ENCODE measurements at places on chromosomes 1 and 21.

DNA sequence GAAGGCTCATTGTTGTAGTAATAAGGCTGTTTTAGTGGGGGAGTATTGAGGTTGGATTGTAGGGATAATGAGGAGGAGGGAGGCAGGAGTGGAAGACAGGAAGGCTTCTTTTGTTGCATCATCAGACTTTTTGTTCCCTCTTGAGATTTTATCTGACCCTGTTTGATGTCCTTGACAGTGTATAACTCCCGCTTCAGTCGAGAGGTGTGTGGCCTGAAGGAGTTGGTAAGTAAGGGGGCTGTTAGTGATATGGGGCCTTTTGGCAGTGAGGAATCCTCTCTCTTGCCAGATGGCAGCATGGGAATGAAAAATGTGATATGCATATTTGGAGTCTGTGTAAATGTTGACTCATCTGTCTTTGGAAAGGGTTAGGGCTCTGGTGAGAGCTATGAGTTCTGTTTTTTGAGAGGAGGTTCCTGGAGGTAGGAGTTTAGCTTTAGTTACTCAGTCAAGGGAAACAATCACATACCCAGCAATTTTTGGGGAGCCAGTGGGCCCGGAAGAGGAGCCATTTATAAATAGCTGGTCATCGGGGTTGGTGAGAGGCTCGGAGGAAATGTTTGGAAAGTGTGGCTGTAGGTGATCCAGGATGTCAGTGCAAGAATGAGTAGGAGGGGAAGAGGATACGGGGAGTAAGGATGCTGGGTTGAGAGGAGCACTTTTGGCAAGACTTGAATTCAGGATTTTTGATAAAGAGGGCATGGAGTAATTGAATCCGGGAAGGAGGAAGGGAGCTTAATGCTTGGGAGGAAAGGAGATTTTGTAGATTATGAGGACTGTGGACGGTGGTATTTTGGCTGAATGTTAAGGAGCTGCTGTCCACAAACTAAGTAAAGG lies 136.7 kb upstream of the ETV3 start:
- no peak for DNase-seq

DNA sequence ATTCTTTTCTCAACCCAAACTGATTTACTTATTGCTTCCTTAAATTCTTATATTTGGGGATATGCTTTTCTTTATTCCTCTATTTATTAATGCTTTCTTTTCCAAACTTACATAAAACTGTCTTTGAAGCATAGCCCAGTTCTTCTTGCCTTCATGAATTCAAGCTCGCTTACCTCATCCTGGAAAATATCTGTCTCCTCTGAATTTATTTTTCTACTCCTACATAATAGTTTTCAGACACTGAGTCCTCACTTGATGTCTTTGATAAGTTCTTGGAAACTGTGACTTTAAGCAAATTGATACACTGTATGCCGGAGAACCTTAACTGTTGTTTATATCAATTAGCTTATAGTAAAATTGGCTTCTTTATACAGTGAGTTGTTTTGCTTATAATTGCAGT lies 93.8 kb downstream of the ZFYVE9 start:
- DNase-seq = no peak

GRCh38 chr21:38752051-38752505 lies 53.7 kb upstream of the ETS2 start:
- no peak for DNase-seq

GRCh38 chr1:99677416-99677815 lies 31.5 kb downstream of the PALMD start:
- no peak for DNase-seq

DNA sequence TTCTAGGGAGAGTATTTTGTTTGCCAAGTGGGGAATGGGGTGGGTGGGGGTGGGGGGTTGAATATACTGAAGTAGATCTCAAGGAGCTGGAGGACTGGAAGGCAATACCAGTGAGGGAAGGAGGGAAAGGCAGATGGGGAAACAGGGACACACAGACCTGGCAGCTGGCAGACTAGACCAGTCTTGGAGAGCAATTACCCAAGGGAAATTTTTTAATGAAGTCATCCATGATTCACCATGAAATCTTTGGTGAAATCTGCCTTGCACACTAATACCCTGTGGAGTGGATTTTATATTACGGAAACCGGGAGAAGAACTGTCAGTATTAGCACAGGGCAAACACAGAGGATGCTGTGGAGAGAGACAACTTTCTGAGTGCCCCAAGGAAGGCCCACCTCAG lies 29.7 kb upstream of the MARK1 start:
- DNase-seq = no peak

- no peak for DNase-seq
Measured at GRCh38 chr1:34898330-34898761, 31.1 kb downstream of the DLGAP3 start.

- no peak for DNase-seq
Measured at GRCh38 chr1:19037659-19038058, 81.2 kb upstream of the IFFO2 start.

- DNase-seq = no peak
Measured at GRCh38 chr1:193309936-193310475, 123.6 kb upstream of the B3GALT2 start.

GRCh38 chr1:31407029-31407626 lies 5.9 kb upstream of the SERINC2 start:
- no peak for DNase-seq

DNA sequence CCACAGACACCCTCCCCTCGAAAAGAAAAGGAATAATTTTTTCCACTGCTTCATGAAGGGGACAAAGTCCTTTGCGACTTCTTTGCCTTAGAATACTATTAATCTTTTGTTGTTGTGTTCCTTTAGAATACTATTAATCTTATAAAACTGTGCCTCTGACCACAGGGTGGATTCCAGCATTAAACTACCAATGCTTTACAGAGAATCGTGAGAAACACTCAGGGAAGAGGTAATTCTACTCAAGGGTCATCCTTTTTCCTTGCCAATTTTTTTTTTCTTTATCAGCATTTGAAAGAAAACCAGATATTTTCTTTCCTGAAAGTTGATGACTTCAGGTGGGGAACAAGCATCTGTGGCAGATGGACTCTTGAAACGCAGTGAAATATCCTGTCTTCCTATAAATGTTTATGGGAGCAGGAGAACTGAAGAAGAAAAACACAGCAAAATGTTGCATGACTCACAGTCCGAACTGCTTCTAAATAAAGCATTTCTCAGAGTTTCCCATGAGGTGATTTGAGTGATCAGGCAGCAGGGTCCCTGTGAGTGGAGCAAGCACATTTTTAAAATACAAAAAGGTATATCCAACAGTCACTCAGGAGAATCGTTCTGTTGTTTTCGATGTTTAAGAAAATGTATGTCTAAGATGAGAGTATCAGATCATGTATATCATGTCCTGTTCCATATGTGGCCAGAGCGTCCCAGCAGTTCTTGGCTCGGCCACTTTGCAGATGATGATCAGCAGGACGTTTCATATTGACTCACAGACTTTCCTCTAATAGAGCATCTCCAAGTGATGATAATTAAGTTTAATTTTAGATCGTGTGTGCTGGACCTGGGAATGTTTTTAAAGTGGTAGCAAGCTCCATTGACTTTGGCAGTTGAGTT lies 154.2 kb upstream of the RUNX1 start:
- DNase-seq = no peak

GRCh38 chr1:208203127-208203847 lies 40.9 kb downstream of the PLXNA2 start:
- DNase-seq = no peak

DNA sequence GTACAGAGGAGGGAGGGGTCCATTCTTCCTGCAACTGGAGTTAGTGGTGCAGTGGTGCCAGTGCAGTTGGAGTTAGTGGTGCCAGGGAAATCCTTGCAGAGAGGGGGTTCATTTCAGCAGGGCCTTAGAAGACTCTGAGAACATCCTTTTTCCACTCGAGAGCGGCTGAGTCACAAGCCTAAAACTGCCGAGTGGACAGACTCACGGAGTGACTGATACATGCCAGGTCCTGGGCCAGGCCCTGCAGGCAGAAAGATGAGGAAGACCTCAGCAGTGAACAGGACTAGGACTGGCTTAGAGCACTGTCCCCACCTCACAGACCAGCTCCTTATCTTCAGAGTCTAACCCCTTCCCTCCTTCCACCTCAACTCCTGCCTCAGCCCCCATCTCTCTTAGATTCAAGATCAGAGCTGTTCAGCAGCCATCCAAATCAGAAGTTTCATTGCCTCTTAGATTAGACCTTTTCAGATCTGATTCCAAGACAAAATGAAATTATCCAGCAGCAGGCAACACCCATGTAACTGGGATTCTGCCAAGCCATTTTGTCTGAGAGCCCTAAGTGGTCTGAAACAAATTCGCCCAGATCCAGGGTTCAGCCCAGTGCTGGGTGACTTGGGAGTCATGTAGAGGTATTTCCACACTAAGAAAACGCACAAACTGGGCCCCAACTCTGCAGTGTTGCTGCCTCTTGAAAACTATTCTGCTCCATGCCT lies 12.7 kb upstream of the IKBKE start:
- DNase-seq = no peak

GRCh38 chr21:22573834-22574233 lies 1575.6 kb downstream of the NCAM2 start:
- DNase-seq = no peak

DNA sequence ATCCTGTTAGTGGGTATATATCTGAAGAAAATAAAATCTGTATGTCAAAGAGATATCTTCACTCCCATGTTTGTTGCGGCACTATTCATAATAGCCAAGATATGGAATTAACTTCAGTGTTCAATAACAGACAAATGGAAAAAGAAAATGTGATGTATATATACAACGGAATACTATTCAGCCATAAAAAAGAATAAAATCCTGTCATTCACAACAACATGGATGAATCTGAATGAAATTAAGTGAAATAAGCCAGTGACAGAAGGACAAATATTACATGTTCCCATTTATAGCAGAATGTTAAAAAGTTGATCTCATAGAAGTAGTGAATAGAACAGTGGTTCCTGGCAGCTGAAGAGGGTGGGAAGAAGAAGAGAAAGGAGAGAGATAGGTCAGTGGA lies 239.1 kb upstream of the RUNX1 start:
- no peak for DNase-seq

DNA sequence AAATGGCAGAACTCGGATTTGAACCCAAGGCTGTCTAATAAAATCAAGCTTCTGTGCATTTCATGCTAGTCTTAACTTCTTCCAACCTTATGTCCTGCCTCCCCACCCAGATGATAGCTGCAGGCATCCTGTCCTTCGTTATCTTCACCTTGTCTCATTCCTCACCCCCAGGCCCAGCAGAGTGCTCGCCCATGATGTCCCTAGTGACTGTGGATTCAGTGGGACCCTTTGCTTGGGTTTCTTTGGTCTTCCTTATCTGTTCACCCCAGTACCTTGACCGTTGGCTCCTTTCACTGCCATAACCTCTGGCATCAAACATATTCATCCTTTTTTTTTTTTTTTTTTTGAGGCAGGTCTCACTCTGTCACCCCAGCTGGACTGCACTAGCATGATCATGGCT lies 5.6 kb upstream of the BSDC1 start:
- no peak for DNase-seq

- DNase-seq = no peak
Measured at GRCh38 chr1:40715491-40716059, 24.1 kb downstream of the NFYC start.

DNA sequence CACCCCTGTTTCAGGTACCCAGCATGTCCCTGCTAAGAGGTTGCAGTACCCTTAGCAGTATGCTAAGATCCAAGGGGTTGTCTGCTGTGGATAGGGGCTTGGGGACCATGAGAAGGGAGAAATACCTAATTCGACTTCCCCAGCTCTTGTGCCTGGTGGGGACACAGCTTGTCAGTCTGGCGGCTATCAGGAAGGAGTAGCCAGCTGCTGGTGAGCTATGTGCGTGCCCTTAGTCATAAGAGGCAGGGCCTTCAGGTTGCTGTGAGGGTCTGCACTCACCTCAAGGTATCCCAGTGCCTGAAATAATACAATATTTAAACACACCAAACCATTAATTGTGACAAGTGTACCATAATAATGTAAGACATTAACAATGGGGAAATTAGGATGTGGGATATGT lies 205.1 kb upstream of the SGIP1 start:
- DNase-seq = no peak

DNA sequence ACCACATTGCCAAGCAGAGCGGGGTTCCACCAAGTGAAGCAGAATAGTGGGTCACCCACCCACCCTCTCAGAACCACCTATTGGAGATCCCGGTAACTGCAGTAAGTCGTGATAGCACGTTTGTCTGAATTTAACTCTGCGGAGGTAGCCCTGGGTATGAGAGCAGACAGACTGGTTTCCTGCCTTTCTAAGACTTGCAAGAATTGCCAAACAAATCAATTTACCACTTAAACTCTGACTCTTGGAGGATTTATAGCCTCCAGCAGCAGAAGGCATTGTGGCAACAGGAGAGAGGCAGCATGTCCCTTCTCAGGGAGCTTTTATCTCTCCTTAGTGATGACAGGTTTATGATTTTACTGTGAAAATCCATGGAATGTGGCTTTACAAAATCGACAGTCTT lies 287.9 kb upstream of the FMN2 start:
- DNase-seq = no peak

GRCh38 chr1:14296795-14297194 lies 301.7 kb upstream of the KAZN start:
- no peak for DNase-seq

DNA sequence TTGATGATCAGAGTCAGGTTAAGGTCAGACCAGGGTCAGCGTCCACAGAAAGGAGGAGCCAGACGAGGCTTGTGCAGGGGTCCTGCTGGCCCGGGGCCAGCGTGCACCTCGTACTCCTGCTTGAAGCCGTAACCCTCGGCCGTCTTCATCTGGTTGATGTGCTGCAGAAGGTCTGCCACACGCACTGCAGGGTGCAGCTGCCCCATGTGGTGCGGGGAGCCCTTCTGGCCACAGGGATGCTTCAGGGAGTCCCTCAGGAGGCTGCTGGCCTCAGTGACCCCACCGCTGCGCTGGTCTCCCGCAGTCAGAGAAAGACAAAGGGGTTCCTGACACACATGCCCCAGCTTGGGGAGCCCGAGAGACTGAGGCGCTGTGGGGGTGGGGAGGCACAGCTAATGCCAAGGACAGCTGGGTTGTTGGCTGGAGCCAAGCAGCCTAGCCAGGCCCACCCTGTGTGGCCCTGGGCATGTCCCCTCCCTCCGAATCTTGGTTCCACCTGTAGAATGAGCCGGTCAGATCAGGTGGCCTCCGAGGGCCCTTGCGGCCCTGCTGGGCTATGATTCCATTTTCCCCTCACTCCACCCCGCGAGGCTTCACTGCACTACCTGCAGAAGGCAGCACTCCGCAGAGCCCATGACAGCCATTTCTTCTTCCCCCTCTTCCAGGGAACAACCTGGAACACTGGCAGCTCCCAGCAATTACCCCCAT lies 251.9 kb downstream of the PTPRU start:
- no peak for DNase-seq

DNA sequence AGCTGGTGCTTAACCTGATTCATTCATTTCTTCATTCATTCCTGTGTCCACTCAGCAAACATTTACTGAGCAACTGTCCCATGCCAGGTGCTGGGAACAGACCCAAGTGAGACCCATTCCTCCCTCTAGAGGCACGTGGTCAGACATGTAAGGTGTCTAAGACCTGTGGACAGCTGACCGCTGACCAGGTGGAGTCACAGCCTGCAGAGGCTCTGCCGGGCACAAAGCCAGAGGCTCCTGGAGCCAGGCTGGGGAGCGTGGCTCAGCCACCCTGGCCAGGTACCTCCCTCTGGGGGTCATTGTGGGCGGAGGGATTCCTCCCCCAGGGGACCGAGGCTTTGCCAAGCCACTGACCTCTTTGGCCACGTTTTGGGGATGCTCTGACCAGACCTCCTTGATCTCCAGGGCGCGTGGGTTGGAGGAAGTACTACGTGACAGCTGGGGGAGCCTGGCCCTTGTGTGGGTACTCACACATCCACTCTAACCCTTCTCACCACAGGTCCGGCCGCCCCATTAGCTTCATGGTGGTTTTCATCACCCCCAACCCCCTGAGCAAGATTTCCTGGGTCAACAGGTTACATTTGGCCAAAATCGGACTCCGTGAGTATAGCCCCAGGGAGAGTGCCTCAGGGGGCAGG lies 100.3 kb downstream of the ARHGEF10L start:
- no peak for DNase-seq

GRCh38 chr1:93685918-93686317 lies 4.3 kb upstream of the BCAR3 start:
- no peak for DNase-seq

Measured in non-pigmented ciliary epithelial cell (primary cell).